HFFc6 (cell line): ENCODE measurements at places on chromosomes 12 and 14.

GRCh38 chr14:35221462-35221861 is 70.7 kb upstream of the PSMA6 start:
- DNase-seq: no peak

- DNase-seq: peak; percentile 5
Observed at GRCh38 chr12:16588812-16589211, 17.1 kb downstream of the LMO3 start.

- no peak for DNase-seq
Observed at GRCh38 chr14:58829594-58829993, 191.8 kb downstream of the DACT1 start.

GRCh38 chr14:45916340-45916953 is 663.4 kb upstream of the MIS18BP1 start:
- no peak for DNase-seq

GRCh38 chr14:100914597-100915021 is 11.1 kb upstream of the RTL1 start:
- DNase-seq: peak; percentile 54

- DNase-seq: no peak
Observed at GRCh38 chr12:449203-449602, 10.5 kb upstream of the B4GALNT3 start.

DNA sequence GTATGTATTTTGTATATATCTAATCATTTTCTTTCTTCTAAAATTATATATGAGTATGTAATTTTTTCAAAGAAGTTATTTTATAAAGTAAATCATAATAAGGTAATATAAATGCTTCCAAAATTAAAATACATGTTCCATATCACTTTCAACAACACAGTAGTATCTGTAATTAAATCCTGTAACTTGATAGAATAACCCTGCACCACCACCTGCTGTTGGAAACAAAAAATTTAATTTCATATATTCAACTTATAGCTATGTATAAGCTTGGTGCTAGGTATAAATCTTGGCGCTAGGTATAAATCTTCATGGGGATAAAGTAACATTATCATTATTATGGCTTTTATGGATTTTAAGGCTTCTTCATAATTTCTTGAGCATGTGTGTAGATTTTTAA is 149.7 kb upstream of the DCN start:
- DNase-seq: no peak

- DNase-seq: peak; percentile 84
Observed at GRCh38 chr14:52906141-52906601, 44.7 kb downstream of the FERMT2 start.

- no peak for DNase-seq
Observed at GRCh38 chr12:127249428-127249827, 1017.5 kb upstream of the TMEM132C start.

DNA sequence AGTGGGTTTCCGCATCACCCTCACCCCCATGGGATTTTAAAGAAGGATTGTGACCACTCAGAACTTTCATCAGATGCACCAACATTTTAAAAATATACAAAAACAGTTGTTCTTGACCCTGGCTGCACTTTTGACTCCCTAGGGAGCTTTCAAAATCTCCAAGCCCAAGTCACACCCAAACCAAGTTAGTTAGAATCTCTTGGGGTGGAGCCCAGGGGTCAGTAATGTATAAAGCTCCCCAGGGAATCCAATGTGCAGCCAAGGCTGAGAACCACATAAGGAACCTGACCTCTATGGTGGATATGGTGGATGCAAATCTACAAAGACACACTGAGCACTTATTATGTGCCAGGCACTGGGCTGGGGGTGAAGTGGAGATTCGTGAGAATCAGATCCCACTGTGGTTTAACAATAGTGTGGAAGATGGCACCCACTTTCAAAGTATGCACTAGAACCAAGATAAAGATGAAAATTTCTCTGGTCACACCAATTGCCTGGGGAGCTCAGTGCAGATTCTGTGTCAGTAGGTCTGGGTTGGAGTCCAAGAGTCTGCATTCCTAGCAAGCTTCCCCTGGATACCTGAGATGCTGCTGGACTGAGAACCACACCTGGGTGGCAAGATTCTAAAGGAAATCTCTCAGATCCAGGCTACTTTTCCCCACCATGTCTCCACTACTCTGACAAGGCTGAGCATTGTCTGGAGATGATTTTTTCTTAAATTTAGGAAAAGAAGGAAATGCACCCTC is 18.9 kb upstream of the CMKLR1 start:
- no peak for DNase-seq

GRCh38 chr14:37420622-37421021 is 174.4 kb downstream of the FOXA1 start:
- no peak for DNase-seq

- DNase-seq: no peak
Observed at GRCh38 chr12:110351119-110351518, 52.4 kb downstream of the ANAPC7 start.

GRCh38 chr12:108157870-108158459 is 28.9 kb downstream of the WSCD2 start:
- no peak for DNase-seq

DNA sequence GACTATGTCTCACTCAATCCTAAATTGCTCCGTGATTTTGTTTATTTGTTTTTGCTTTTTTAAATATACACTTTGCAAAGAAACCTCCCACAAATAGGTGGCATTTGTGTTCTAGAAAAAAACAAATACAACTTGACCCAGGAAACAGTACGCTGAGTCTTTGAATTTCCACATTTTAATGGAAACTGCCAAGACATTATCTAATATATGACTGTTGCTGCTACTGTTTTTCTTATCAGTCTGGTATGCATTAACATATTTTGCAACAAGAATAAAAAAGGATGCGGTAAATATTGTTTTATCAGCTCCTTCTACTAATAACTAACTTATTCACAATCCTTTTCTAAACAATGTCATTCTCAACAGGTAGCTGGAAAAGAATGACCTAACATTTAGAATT is 187.4 kb downstream of the LRIG3 start:
- no peak for DNase-seq

DNA sequence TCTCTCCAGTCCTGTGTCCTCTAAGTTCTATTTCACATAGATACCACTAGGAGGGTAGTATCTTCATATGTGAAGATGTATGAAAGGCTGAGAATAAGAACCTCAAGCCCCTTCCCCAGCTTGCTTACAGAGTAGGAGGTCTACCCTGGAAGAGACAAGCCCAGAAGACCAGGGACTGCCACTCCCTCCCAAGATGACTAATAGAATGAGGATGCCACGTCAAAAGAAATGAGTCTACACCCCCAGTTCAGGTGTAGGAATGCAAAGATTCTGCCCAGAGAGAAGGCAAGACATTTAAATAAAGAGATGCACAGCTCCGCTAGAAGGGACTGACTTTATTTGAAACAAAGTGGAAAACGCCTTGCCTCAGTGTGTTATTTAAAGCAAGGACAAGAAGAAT is 1006.0 kb upstream of the USP15 start:
- no peak for DNase-seq

GRCh38 chr12:5230156-5230555 is 186.5 kb downstream of the KCNA5 start:
- DNase-seq: no peak

DNA sequence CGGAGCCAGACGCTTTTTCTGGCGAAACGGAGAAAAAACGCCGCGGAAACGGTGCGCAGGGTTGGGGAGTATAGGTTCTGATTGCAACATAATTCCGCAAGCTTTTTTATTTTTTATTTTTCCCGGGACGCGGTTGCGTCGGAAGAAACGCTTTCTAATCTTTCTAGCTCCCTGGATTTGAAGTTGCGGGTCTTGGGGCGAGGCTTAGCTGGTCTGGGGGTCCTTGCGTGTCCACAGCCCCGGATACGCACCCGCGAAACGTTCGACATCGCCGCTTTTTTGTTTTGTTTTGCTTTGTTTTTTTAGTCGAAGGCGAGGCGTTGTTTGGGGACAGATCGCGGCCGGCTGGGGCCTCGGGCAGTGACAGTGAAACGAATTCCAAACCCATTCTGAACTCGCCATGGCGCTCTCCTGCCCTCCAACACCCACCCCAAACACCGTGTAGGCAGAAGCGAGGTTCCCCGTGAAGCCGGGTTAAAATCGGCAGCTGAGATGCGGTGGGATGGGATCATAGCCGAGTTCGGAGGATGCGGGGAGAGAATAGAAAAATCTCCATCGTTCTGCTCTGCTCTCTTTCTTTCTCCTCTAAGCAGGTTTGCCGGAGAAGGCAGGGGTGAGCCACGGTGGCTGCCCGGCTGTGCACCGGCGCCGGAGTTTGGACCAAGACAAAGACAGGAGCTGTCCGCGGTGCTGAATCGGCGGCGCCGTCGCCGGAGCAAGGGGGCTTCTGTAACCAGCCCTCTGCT is 8.1 kb upstream of the LHX5 start:
- DNase-seq: no peak

DNA sequence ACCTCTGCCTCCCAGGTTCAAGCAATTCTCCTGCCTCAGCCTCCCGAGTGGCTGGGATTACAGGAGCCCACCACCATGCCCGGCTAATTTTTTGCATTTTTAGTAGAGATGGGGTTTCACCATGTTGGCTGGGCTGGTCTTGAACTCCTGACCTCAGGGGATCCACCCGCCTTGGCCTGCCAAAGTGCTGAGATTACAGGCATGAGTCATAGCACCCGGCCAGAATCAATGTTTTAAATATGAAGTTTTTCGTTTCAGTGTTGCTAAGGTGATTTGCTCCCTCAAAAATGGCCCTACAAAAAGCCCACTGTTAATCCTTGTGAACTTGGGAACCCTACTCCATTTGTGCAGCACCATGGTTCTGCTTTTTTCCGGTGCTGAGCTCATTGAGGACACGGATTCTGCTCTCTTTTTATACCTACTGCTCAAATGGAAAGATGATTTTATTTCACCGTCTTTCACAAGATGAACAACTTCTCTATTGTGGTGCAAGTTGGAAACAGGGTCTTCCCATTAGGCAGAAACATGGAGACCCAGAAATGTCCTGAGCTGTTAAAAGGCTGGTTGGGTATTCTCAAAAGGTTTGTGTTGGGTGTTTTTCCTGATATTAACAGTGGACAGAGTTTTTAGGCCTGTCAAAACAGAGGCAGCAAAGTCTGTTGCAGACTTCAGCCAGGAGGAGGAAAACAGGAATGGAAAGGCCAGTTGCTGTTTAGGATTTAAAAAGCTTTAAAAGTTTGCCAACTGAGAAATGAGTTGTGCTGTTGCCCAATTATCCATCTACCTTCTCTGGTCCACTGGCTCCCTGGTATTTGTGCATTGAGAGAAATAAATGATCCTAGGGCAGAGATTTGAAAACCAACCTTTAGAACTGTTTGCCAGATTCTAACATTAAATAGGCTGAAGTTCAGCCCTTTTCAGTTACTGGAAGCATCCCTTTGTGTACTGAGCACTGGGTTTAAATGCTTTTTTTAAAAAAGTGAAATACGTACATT is 85.8 kb downstream of the ATP23 start:
- no peak for DNase-seq

GRCh38 chr12:66960704-66961690 is 282.1 kb upstream of the GRIP1 start:
- DNase-seq: no peak

GRCh38 chr14:91402348-91402747 is 15.3 kb downstream of the CCDC88C start:
- no peak for DNase-seq

DNA sequence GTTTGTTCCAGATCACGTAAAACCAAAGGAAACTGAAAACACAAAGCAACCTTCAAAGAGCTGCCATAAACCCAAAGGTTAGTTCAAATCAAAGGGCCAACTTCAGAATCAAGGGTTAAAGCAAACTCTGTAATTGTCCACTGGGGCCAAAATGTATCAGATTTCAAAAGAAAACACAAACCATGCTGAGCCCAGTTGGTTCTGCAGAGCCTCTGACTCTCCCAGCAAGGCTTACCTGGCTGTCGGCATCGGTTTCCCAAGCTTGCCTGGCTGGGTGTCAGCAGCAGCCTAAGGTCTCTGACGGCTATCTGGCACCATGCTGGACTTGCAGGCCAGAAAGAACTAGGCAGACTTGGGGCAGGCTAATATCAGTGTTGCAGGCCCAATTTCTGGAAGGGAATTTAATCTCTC is 125.3 kb downstream of the DAD1 start:
- DNase-seq: no peak

DNA sequence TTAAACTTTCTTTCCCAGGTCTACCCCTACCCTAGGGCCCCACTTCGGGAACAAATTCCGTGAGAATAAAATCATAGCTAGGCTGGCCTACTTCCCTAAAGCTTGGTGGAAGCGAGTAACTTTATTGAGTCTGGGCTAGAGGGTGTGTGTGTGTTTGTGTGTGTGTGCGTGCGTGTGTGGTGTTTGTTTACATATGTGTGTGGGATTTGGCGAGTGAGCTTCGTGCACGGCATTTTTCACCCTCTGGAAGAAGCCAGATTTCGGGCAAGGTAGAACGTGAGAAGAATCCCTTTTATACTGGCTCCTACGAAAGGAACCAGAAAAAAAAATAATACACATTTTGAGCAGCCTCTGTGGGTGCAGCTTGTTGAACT is 7.5 kb upstream of the LHX5 start:
- no peak for DNase-seq

GRCh38 chr12:15453613-15454012 is 131.3 kb downstream of the PTPRO start:
- no peak for DNase-seq

GRCh38 chr12:101299931-101300330 is 20.0 kb downstream of the UTP20 start:
- DNase-seq: no peak

- DNase-seq: no peak
Observed at GRCh38 chr14:99892406-99892805, 99.2 kb downstream of the EML1 start.

DNA sequence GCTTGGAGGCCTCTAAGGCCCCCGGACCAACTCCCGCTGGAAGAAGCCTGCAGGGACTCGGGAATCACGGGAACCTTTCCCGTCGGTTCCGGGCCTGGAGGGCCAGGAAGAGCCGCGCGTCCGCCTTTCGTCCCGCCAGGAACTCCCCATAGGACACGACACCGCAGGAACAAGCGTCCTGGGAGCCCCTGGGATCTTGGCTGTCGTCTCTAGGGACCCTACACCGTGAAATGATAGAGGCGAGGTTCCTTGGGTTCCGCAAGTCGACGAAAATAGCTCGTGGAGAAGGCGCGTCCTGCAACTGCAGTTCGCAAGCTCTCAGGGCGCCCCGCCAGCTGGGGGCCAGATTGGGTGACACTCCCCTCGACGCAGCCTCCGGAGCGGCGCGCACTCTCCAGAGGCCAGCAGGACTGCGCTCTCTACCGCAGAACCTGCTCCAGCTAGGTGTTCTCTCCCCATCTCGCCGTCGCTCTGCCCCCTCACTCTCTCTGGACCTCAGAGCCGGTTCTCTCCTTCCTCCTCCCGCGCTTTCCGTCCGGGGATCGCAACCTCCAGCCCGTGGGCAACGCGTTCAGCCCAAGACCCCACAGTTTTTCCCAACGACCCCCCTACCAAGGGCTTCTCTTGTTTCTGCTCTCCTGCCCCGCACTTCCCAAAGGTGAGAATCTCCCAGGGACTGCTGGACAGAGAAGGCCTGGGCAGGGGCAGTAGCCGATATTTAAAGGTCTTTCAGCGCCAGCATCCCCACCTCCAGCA is 776 bp downstream of the BMP4 start:
- DNase-seq: no peak

DNA sequence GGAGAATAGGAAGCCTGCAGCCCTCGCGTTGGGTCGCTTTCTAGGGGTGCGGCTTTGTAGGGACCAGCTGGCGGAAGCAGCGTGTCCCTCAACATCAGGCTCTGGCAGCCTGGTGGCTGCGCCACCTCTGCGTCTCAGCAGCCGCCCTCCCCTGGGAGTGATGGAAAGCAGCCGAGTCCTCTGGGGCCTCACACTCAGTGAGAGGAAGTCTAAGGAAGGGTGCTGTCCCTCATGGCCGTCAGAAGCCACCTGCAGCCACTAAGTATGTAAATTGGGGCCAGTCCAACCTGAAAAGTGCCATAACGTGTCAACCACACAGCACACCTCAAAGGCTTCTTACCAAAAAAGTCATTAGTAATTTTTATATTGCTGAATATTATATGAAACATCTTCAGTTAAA is 80.3 kb downstream of the WDR20 start:
- no peak for DNase-seq
